Activated CD8-positive, alpha-beta memory T cell treated with anti-CD3 and anti-CD28 coated beads, Interleukin-2, amount 50 U/mL, for 4 hours (primary cell): ENCODE measurements at places on chromosomes 7 and 10.

DNA sequence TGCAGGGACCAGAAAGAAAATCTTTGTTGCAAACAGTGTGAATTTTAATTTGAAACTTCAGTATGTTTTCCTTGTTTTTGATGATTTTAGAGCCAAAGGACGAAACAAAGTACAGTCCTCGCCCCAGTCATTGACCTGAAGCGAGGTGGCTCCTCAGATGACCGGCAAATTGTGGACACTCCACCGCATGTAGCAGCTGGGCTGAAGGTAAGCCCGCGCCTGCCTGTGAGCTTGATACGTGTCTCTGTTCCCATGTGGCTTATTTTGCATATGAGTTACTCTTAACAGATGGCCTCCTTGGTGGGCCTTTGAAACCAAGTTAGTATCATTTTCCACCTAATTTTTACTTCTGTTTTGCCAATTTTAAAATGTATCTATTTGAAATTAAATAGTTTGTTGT is 12.3 kb downstream of the RBM17 start:
- DNase-seq = no peak

DNA sequence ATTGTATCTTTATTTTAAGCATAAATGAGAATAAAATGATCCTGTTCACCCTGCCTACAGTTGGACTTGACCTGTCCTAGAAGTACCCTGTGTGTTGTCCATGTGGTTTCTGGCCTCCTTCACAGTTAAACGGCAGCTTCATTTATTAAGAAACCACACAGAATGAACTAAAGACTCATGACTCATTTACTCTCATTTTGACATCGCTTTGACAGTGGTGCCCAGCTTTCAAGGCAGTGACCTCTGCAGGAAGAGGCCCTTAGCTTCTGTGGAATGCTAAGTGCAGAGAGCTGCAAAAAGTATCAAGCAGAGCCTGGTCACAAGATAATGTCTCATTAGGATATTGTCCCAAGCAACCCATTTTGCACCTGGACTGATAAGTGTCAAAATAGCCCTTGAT is 93.4 kb downstream of the AVL9 start:
- no peak for DNase-seq

GRCh38 chr10:19902456-19902855 is 86.2 kb downstream of the PLXDC2 start:
- DNase-seq = no peak

GRCh38 chr7:159125955-159126270 is 18.8 kb downstream of the VIPR2 start:
- no peak for DNase-seq

GRCh38 chr7:106534271-106534846 is 126.6 kb downstream of the CCDC71L start:
- DNase-seq = no peak

GRCh38 chr10:30383356-30383755 is 34.3 kb upstream of the MTPAP start:
- DNase-seq = no peak

DNA sequence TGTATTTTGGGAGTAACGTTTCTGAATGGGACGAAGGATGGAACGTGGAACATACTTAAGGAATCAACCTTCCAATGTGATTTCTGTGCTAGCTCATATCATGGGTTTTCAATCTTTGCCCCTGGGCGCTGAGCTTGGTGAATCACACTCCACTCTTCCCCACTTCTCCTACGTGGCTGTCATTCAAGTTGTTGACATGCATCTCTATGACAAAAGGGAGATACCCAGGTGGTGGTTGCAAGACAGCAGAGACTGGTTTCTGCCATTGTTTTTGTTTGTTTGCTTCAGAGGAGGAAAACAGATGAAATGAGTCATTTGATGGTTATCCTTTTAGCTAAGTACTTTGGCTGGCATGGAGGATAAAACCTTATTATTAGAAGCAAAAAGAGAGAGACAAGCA is 573.9 kb downstream of the GATA3 start:
- DNase-seq = no peak

GRCh38 chr7:13028036-13028824 is 340.8 kb downstream of the ARL4A start:
- no peak for DNase-seq

- DNase-seq = no peak
These were observed 12.6 kb downstream of the USP6NL start for GRCh38 chr10:11598712-11599397.

DNA sequence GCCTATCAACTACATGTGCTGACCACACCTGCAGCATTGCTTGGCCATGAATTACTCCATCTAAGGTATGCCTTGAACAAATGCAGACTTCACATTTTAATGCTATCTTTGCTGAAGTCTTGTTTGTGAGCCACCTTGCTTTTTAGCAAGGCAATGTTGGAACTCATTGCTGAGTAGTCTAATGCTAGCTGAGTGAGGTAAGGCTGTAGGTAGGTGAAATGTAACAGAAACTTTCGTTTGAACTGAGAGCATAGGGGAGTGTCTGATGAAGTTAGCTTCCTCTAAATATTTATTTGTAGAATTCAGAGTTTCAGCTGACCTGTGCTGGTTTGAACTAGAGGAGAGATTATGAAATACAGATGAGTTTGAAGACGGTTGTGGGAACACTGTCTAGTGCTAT is 238.5 kb downstream of the SEMA3A start:
- DNase-seq = no peak

DNA sequence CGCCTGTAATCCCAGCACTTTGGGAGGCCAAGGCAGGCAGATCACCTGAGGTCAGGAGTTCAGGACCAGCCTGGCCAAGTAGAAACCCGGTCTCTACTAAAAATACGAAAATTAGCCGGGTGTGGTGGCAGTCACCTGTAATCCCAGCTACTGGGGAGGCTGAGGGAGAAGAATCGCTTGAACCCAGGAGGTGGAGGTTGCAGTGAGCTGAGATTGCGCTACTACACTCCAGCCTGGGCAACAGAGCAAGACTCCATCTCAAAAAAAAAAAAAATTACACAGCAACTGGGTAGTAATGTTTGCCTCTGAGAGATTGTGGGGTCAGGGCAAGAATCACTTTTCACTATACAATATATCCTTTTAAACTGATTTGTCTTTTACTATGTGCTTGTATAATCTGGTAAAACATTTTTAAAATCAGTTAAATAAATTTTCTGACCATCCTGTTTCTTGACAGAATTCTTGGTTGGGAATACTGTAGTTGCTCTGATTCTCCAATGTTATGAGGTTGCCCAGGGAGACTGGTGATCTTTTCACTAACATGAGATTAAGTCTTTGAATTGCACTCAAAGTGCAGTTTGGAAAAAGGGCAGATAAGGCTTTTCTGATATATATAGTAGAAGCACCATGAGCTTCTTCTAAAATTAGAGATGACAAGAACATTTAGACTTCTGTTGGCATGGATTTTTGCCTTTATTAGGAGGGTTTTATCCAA is 1.5 kb downstream of the ENTPD7 start:
- DNase-seq = no peak

DNA sequence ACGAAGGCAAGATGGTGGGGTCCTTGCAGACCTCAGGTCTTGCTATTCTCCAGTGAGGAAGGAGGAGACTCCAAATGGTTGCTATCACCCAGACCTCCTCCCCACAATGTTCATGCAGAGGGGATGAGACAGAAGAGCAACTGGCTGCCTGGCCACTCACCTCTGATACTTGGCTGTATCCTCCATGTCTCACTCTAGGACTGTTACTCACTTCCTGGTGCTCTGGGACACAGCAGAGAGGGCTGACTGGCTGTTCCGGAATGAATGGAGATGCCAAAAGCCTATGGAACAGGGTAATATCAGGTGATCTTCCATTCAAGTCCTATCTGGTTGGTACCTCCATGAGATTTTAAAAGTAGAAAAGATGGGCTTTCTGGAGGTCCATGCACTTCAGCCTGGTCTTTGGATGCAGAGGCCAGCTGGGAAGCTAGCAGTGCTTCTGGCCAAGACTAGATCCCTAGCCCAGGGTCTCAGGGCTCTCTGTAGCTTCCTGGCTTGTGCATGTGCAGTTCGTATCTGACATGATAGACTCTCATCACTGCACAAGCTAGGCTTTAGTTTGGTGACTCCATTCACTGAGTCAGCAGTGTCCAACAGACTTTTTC is 27.0 kb upstream of the ABI1 start:
- no peak for DNase-seq

GRCh38 chr7:43465581-43466554 is 117.0 kb upstream of the STK17A start:
- no peak for DNase-seq

- no peak for DNase-seq
These were observed 83.1 kb upstream of the EGR2 start for GRCh38 chr10:62899311-62899710.
